ENCODE measurements at places on chromosomes 12 and 14.

GRCh38 chr12:70733385-70733784, 96.2 kb upstream of the PTPRB start:
- peak; percentile 52 for DNase-seq

DNA sequence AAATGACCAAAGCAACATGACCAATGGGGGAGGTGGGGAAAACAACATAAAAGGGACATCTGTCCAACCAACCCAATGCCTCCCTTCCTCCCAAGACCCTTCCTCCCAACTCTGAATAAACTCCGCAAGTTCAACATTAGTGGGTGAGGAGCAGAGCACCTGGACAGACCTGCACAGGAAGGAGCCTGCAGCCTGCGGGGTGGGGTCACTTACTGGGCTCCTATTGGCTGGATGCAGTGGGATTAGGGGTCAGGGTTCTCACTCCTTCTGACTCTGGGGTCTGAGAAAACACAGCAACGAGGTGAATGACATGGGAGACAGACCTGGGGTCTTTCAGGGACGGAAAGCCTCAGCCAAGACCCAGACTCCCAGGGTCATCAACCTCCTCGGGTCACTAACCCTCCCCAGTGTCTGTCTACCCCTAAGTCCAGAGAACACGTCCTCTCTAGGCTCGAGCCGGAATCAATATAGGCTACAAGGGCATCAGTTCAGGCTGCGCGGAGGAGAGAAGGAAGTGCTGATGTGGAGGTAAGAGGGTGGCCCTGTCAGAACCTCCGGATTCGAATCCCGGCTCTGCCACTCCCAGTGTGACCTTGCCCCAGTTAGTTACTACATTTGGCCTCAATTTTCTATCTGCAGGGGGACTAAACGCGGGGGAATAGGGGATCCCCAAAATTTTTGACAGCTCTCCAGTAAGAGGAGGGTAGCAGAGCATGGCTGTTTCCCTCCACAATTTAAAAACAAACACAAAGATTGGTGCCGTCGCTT, 860 bp downstream of the NDRG2 start:
- no peak for DNase-seq

- DNase-seq, result peak; percentile 19
Measured at GRCh38 chr14:64760146-64760755, 56.0 kb downstream of the PLEKHG3 start.

- DNase-seq, result no peak
Measured at GRCh38 chr12:80053051-80053790, 46.1 kb upstream of the OTOGL start.

DNA sequence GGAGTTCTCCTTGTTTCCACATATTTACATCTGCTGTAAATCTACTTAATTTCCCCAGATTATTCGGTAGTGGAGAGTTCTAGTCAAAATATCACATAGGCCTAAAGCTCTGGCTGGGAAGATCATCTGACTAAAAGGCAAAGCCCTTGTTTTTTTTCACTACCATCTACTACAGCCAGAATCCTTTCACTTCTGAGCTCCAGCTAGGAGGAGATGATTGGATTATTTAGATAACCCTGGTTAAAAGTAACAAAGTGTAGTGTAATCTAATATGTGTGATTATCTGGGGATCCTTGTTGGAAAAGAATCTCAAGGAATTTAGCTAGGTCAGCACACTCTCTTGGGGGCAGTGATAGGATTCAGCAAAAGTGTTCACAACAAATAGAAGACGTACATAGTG, 125.4 kb downstream of the DYRK2 start:
- DNase-seq, result no peak

- DNase-seq, result no peak
Measured at GRCh38 chr14:51059032-51059431, 35.9 kb downstream of the TRIM9 start.

DNA sequence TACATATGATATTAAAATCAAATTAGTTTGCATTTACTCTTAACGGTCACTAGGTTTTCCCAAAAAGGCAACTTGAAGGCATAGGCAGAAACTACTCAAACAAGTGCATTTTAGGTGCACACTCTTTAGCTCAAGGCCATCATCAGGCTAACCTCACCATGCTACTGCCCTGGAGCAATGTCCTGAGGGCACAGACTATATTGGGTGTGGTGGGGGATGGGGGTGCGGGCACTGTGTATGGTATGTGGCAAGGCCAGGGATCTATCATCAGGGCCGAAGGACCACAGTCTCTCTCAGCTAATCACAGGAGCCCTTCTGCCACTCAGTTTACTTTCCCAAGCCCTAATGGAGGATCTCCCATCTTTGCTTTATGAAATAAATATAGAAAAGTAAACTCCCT, 51.9 kb downstream of the SH2B3 start:
- no peak for DNase-seq

DNA sequence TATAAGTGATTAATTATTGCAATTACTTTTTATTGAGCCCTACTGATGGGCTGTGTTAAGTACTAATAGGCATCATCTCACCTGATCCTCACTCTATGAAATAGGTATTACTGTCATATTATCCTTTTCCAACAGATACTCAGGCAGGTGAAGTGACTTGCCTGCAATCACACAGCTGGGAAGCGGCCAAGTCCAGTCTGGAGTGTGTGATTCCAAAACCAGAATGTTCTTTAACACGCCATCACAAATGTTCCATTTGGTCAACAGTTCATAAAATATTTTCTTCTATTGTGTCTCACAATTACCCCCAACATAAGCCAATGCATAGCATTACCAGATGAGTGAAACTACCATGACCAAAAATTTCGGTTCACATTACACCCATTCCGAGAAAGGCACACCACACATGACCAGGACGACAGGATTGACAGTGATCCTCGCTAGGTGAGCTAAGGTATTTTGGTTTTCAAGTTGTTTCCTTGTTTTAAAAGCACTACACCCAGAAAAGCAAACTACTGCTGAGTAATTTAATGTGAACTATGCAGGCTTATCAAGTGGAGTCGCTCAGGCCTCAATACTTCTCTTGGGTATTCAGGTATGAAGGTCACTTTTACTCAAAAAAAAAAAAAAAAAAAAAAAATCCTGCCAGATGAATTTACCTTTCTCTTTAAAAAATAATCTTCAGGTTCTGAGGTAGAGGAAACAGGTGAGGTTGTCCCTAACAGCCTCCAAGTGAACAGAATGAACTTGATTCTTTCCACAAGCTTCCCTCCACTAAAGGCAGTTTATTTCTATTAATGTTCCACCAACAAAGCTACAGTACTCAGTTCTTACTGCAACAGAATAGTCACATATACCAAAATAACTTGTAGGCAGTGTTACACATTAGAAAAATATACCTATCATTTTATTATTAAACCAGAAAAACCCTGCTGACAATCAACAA, 2.4 kb downstream of the VPS37B start:
- DNase-seq, result no peak

DNA sequence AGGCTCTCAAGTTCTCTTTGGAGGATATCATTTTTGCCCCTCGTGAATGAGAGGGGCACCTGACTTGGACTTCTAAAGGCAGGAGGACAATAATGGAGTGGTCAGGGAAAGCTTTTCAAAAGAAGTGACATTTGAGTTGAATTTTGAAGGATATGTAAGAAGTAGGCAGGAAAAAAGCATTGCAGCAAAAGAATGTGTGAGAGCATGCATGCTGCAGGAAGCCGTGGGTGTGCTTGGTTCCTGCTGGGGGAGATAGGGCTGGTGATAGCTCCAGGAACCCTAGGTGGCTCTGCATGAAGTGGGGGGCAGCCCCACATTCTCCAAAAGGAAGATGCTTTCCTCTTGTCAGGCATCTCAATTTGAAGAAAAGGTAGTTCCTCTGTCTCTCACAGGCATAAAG, 23.1 kb downstream of the ACVR1B start:
- no peak for DNase-seq

GRCh38 chr12:28585146-28585545, 394.9 kb downstream of the CCDC91 start:
- no peak for DNase-seq

DNA sequence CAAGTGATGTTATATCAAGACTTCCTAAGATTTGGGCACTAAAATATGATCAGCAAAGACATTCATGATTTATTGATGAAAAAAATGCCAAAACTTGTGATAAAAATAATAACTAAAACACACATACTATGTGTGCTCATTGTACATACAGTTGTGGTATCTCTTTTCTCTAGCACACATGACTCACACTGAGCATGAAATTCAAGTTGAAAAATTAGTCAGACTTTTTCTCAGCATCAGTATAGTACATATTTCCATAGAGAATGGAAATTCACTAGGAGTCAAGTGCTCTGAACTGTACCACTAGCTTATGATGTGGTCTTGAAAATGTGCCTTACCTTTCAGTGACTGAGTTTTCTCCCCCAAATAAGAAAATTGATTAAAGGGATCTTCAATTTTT, 471.8 kb upstream of the FLRT2 start:
- no peak for DNase-seq

DNA sequence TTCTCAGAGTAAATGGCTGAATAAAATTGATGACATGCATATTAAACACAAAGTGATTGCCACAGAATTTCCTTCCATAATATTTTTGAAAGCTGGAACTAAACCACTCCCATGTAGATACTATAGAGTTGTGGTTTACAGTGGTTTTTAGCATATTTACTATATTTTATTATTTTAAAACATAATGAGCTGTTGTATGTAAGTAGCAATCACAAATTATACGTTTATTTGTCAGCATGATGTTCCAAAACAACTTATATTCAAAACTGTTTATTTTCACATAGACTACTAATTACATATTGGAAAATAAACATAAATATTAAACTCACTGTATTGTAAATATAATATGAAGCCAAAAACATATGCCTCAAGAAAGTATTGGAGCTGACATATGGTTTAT, 77.2 kb downstream of the NAV3 start:
- no peak for DNase-seq

- no peak for DNase-seq
Measured at GRCh38 chr14:101518611-101519473, 42.5 kb upstream of the DIO3 start.

- peak; percentile 80 for DNase-seq
Measured at GRCh38 chr14:55705651-55706364, 125.8 kb downstream of the KTN1 start.

DNA sequence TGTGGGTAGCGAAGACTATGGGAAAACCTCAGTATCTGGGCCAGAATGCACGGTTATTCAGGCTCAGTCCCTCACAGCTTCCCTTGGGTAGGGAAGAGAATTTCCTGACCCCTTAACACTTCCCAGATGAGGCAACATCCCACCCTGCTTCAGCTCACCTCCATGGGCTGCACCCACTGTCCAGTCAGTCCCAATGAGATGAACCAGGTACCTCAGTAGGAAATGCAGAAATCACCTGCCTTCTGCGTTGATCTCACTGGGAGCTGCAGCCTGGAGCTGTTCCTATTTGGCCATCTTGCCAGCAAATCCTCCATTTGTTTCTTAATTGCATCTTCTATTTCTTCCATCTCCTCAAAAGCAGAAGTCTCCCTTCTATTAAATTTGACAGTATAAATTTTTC, 104.4 kb downstream of the FOXA1 start:
- DNase-seq, result no peak

DNA sequence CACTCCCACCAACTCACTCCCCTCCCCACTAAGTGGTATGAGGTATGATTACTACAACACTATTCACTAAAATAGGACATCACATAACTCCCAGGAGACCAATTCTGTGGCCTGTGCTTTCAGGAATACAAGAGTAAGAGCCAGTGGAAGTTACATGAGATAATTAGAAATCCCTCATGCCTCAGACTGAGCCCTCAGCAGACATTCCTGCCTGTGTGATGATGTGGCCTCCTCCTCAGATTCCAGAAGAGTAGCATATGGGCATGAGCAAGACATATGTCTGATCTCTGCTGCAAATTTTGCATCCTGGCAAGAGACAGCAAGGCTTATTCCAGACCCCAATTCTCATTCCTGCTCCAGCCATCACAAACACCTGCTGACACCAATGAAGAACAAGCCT, 46.0 kb upstream of the BMP4 start:
- no peak for DNase-seq

DNA sequence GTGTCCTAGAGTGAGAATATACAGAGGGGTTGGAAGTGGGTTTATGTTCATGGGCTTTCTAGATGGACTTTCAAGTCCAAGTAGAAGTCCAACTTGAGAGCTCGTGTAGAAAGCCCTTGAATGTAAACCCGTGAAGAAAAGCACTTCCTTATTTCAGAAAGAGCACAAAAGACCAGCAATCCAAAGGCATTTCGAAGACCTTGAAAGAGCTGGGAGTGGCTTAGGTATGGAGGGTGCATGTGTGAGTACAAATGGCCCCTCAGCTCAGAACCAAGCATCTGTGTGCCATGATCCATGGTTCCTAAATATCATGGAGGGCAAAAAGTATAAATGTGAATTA, 160.7 kb downstream of the ETV6 start:
- DNase-seq, result no peak

- DNase-seq, result no peak
Measured at GRCh38 chr12:114671443-114672411, 12.2 kb downstream of the TBX3 start.

DNA sequence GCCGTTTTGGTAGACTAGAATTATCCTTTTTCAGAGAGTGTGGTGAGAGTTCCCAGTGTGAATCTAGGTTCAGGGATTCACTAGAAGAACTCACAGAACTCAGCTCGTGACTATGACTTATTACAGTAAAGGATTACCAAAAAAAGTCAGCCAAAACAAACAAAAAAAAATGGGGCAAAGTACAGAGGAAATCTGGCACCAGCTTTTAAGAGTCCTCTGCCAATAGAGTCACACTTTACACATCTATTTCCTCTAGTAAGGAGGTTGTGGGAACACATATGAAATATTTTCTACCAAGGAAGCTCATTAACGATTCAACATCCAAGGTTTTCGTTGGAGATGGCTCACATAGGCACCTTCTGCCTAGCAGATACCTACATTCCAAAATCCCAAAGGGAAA, 28.2 kb downstream of the TSPAN19 start:
- DNase-seq, result no peak

- DNase-seq, result no peak
Measured at GRCh38 chr14:69696204-69696527, 70.8 kb upstream of the SRSF5 start.

- no peak for DNase-seq
Measured at GRCh38 chr12:92404921-92405320, 259.3 kb upstream of the BTG1 start.

- no peak for DNase-seq
Measured at GRCh38 chr12:92058664-92059063, 87.0 kb downstream of the BTG1 start.

DNA sequence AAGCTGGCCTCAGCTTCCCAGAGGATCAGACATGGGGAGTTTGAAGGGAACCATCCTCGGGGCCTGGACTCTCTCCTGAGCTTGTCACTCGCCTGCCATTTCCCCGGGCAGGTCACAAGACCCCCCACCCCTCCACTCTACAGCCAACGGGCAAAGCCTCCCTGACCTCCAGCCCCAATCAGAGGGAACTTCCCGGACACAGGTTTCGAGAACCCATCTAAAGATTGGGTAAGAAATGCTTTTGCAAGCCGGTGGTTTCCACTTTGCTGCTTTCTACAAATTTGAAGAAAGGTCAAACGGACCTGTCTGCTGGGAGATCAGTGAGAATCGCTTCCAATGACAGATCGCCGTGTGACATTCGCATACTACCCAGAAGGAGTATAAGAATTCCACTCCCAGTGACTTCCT, 89.6 kb downstream of the SCARB1 start:
- DNase-seq, result no peak
